ENCODE measurements at places on chromosomes 12 and 14.

DNA sequence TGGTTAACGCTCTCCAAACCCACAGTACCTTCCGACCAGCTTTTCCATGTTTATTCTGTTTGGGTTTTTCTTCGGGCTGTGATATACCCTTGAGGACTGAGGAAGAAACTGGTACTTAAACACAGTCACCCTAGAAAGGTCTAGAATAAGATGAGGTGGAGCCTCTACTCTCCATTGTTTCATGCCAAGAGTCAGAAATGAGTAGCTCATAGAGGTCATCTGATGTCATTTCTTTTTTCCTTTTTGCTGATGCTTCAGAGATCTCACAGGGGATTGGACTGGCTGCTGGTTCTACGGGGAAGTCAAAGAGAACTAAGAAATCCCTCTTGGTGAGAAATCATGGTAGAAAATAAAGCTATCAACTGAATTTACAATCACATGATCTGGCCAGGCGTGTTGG, 538.2 kb upstream of the TMEM132C start:
- DNase-seq: no peak

- DNase-seq: no peak
Observed at GRCh38 chr12:98838231-98838647, 193.1 kb downstream of the APAF1 start.

DNA sequence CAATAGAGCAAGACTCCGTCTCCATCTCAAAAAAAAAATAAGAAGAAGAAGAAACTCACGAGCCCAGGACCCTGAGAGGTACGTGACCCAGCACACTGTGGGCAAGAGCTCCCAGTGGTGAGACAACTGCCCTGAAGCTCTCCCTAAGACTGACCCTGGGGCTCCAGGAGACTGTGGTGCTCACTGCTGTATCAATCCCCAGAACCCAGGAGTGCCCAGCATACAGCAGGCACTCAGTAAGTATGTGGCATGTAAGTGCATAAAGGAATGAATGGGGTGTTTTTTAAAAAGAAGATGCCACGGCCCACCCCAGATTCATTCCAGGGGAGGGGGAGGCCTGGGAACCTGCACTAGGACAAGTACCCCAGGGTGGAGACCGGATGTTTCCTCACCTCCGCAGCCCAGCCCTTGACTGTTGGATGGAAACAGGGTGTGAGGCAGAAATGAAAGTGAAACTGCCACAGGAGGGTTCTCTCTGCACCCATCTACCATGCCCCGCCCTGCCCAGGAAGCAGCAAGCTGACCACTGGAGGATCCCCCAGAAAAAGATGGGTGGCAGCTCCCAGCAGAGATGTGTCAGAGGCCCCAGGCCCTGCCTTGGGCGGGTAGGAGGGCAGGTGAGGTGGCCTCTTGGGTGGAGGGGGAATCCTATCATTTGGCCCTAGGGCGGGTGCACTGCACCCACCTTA, 12.2 kb downstream of the ITPK1 start:
- DNase-seq: no peak

GRCh38 chr12:50052964-50053363, 4.4 kb upstream of the ASIC1 start:
- DNase-seq: no peak

GRCh38 chr14:50794068-50794645, 36.8 kb downstream of the NIN start:
- DNase-seq: no peak

DNA sequence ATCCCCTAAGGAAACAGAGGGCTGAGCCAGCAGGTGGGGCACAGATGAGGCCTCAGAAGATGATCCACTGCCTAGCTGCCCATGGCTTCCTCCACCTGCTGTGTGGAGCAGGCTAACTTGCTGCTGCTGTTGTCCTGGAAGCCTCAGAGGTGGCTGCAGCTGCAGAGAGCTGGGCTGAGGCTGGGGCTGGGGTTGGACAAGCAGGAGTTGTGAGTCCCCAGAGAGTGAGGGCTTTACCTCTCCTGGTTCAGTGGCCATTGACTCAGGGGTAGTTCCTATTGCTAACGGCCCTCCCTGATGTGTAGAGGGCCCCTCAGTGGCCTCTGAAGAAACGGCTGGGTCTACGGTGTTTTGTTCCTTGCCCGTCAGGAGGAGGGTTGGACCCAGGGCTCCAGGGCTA, 13.7 kb upstream of the PRKAG1 start:
- DNase-seq: no peak

DNA sequence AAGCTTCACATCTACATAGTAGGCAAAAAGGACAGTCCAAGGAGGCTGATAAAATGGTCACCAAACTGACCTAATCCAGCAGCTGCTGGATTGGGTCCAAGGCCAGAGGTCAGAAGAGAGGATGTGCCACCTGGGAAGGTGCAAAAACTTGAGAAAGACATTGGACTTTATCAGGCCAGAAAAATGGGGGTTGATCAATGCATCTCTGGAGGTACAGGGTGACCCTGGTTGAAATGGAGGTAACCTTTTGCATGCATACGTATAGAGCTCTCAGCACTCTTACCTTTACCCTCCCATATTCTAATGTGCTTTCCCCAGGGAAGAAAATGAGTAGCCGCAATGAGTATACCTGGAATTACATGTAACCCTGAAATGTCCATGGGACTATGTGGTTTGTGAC, 16.0 kb downstream of the BTG1 start:
- DNase-seq: no peak

GRCh38 chr12:126883697-126884096, 1383.3 kb upstream of the TMEM132C start:
- DNase-seq: no peak

- DNase-seq: no peak
Observed at GRCh38 chr14:52377940-52378339, 63.8 kb downstream of the PTGER2 start.

- DNase-seq: no peak
Observed at GRCh38 chr12:43501703-43502102, 50.3 kb downstream of the ADAMTS20 start.

GRCh38 chr12:41992022-41992421, 152.7 kb downstream of the GXYLT1 start:
- no peak for DNase-seq

- no peak for DNase-seq
Observed at GRCh38 chr12:113835896-113836295, 130.2 kb downstream of the RBM19 start.

DNA sequence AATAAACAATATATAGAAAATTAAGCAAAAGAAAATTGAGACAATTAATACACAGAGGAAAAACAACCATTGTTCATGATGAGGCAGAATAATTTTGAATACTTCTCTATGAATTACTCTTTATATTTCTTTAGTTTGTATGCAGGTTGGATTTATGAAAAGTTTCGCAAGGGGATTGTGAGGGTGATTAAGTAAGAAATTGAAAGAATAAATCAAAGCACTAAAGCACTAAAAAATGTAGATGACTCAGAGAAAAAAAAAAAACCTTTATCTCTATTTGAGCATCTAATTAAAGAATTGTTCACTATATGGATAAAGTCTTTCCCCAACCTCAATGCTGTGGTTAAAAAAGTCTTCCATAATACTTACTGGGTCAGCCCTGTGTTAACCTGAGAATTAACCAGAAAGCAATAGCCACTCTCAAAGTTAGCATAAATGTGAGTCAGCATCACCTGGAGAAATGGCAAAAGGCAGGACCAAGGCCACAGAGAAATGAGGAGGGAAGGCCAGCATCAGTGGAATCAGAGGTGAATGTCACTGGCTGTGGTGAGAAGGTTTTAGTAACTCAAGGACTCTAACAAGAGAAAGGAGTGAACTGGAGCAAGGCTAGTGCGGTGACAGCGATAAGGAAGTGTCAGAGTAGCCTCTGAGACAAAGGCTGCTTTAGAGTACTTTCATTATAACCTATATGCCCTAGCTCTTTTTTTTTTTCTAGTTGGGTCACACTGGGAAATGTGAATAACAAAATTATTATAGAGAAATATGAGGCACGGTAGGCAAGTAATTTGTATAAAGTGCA, 310.4 kb downstream of the KCNC2 start:
- no peak for DNase-seq

- DNase-seq: no peak
Observed at GRCh38 chr12:108564724-108565123, 2.3 kb downstream of the ISCU start.

- DNase-seq: no peak
Observed at GRCh38 chr12:52367876-52368275, 595 bp upstream of the KRT85 start.
